ENCODE measurements at places on chromosomes 4 and X.
A peak's percentile ranks its signal among the peaks of the same experiment; 100 is the strongest.

- H3K4me3 ChIP-seq, result no peak overlapping the region
- no peak overlapping the region for H3K27ac ChIP-seq
- no peaks in the 10 kb centered on the region for H3K27me3 ChIP-seq
- no peaks in the 10 kb centered on the region for H3K4me1 ChIP-seq
Measured at GRCh38 chrX:38985375-38985774, 184.1 kb downstream of the MID1IP1 start.

DNA sequence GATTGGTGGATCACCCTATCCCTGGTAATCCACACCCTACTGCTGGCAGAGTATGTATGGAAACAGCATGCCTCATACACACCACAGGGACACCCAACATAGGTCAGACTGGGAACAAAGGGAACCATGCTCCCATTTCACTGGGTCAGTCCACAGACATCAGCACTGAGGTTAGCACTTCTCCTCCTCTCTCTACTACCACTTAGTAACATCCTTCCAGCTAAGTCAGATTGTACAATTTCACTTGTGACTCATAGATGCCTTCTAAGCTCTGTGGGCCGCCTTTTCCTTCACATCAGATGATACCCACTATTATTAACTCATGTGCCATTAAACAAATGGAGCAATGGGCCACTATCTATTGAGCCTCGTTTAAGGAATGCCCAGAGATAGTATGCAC is 15.5 kb upstream of the ZXDA start:
- H3K27me3 ChIP-seq, result no peaks in the 10 kb centered on the region
- no peaks in the 10 kb centered on the region for H3K4me1 ChIP-seq
- DNase-seq, result no peak
- H3K4me3 ChIP-seq, result no peak overlapping the region
- no peak overlapping the region for H3K27ac ChIP-seq

DNA sequence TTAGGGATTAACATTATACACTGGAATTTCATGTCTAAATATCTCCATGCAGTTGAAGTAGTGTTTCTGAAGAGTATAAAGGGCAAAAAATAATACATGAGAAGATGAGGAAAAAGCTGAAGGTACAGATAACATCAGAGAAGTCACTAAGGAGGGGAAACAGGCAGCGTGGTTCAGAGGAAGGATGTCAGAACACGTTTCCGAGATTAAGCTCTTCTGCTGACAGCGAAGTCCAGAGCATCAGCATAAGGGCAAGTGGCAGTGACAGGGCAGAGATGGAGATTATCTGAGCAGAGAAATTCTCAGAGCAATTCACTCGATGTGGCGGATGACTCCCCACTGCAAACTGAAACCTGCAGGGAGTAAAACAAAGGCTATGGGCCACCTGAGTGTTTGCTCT is 443.2 kb upstream of the FRG1 start:
- no peak for DNase-seq
- H3K36me3 ChIP-seq, result no peaks in the 10 kb centered on the region
- no peak overlapping the region for H3K4me3 ChIP-seq
- no peaks in the 10 kb centered on the region for H3K4me1 ChIP-seq
- no peaks in the 10 kb centered on the region for H3K27me3 ChIP-seq

GRCh38 chrX:133042260-133042659 is 54.6 kb downstream of the USP26 start:
- no peak overlapping the region for H3K27ac ChIP-seq
- no peak for DNase-seq
- no peaks in the 10 kb centered on the region for H3K4me1 ChIP-seq
- H3K4me3 ChIP-seq, result no peak overlapping the region
- H3K36me3 ChIP-seq, result no peaks in the 10 kb centered on the region

DNA sequence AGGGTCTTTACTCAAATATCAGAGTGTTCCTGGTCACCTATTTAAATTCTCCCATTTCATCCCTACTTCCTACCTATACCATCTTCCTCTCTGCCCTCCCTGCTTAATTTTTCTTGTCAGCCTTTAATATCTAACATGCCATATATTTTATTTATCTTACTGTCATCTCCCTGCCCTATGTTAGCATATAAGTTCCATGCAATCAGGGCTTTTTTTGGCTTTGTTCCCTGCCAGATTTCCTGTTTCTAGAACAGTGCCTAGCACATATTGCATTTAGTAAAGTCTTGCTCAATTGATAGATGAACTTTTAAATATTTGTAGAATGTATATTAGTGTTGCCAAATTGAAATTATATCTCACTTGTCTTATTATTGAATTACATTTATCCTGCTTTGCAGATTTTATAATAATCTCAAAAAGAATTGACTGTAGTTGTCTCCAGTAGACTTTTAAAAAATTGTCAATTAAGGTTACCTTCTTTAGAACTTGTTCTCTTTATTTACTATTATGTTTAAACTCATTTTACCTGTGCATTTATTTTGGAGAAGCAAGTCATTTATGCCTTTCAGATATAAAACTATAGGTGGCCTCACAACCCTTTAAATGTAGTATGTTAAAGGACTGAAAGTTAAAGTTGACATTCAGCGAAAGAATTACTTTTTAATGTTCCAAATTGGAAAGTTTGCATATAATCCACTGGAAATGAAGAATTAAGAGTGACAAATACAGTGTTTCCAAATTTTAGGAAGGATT is 108.2 kb upstream of the BMPR1B start:
- H3K36me3 ChIP-seq, result no peaks in the 10 kb centered on the region
- no peak overlapping the region for H3K4me3 ChIP-seq
- no peaks in the 10 kb centered on the region for H3K27me3 ChIP-seq
- H3K4me1 ChIP-seq, result no peaks in the 10 kb centered on the region
- DNase-seq, result no peak

- H3K4me1 ChIP-seq, result no peaks in the 10 kb centered on the region
- no peak overlapping the region for H3K27ac ChIP-seq
- no peak overlapping the region for H3K4me3 ChIP-seq
Measured at GRCh38 chr4:42709392-42710065, 52.6 kb upstream of the ATP8A1 start.

DNA sequence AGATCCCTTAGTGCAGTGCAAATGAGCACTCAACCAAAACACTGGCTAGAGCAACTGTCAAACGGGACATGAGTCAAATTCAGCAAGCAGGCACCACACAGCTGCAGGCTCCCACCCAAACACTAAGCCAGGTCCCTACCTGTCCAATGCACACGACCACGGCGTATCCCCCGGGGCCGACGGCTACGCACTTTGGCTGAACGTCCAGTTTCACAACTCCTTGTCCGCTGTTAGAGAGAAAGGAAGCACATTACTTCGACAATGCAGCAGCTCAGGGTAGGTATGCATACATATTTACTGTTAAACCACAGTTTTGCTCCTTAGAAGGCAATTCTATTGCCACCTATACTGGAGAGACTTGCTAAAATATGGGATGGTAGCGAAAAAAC is 35.4 kb downstream of the WDR1 start:
- H3K4me3 ChIP-seq, result no peak overlapping the region
- peaks cover 3% of the 10 kb centered on the region for H3K4me1 ChIP-seq
- no peaks in the 10 kb centered on the region for H3K27me3 ChIP-seq
- peaks cover 5% of the 10 kb centered on the region for H3K36me3 ChIP-seq
- peak overlapping the region; percentile 9 for H3K27ac ChIP-seq

DNA sequence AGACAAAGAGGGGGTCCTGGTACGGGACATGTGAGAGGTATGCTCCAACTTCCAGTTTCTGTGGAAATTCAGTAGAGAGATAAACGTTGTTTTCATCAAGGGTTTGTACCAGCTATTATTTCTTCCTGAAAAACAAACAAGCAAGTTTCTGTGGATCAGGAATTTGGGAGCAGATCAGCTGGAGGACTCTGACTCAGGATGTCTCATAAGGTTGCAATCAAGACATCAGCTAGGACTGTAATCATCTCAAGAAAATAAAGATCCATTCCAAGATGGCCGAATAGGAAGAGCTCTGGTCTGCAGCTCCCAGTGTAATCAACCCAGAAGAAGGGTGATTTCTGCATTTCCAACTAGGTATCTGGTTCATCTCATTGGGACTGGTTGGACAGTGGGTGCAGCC is 23.5 kb upstream of the NFKB1 start:
- H3K4me1 ChIP-seq, result no peaks in the 10 kb centered on the region
- no peak overlapping the region for H3K4me3 ChIP-seq
- no peaks in the 10 kb centered on the region for H3K27me3 ChIP-seq
- no peak overlapping the region for H3K27ac ChIP-seq
- DNase-seq, result no peak

- H3K4me3 ChIP-seq, result no peak overlapping the region
- H3K4me1 ChIP-seq, result no peaks in the 10 kb centered on the region
- H3K27me3 ChIP-seq, result peaks cover 8% of the 10 kb centered on the region
Measured at GRCh38 chrX:150856101-150856500, 42.4 kb downstream of the CD99L2 start.

DNA sequence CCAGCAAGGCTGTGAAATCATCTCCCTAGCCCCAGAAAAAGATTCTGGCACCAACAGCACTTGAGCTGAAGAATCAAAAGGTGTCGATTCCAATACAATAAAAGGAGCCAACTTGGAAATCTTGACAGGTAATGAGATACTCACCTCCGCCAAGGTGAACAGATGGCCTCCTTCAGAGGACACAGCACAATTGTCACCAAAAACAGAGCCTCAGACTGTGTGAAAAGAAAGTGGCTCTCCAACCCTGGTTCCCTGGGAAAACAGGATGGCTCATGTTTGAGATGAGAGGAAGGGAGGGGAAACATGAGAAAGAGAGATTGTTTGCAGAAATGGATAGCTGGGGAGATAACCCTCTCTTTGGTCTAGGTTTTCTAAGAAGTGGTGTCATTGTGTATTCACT is 168.9 kb downstream of the HS3ST1 start:
- no peaks in the 10 kb centered on the region for H3K36me3 ChIP-seq
- no peak overlapping the region for H3K4me3 ChIP-seq
- H3K27ac ChIP-seq, result no peak overlapping the region
- DNase-seq, result no peak
- H3K27me3 ChIP-seq, result no peaks in the 10 kb centered on the region

DNA sequence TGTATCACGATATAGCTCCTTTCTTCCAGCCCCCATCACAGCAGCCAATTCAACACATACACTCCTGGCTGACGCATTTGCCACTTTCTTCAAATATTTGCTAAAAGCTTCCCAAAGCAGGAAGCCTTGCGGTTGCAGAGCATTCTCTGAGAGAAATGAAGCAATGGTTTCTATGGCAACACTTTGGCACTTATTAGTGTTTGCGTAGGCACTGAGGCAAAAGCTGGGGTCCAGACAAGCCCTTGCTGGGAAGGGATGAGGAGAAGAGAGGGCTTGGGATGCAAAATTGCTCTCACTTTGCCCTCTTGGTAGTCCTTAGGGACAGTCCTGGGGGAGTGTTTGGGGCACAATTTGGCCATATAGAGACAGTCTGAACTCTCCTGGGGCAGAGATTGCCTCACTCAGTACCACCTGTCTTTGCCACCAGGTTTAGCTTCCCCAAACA is 55.0 kb upstream of the PAK3 start:
- no peaks in the 10 kb centered on the region for H3K27me3 ChIP-seq
- peak; percentile 17 for DNase-seq
- H3K36me3 ChIP-seq, result no peaks in the 10 kb centered on the region
- H3K27ac ChIP-seq, result no peak overlapping the region

GRCh38 chr4:101795704-101796103 is 5.2 kb downstream of the BANK1 start:
- H3K27ac ChIP-seq, result no peak overlapping the region
- H3K27me3 ChIP-seq, result no peaks in the 10 kb centered on the region
- H3K4me3 ChIP-seq, result no peak overlapping the region
- no peaks in the 10 kb centered on the region for H3K36me3 ChIP-seq
- no peak for DNase-seq

DNA sequence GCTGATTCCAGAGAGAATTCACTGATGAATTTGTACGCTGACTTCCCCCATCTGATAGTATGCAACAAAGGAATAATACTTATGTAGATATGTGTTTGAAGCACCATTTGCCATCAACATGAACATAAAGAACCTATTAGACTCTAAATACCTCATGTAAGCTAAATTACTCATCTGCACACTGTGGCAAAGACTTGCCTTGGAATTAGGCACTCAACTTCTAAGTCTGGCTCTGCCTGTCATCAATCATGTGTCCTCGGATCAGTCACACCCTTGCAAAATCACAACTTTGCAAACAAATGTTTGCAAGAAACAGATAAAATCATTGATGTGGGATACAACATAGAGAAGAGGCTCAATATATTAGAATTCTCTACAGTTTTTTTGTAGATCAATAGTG is 169.9 kb upstream of the LDB2 start:
- H3K27me3 ChIP-seq, result no peaks in the 10 kb centered on the region
- H3K4me1 ChIP-seq, result no peaks in the 10 kb centered on the region
- no peak for DNase-seq
- no peak overlapping the region for H3K27ac ChIP-seq
- no peak overlapping the region for H3K4me3 ChIP-seq

DNA sequence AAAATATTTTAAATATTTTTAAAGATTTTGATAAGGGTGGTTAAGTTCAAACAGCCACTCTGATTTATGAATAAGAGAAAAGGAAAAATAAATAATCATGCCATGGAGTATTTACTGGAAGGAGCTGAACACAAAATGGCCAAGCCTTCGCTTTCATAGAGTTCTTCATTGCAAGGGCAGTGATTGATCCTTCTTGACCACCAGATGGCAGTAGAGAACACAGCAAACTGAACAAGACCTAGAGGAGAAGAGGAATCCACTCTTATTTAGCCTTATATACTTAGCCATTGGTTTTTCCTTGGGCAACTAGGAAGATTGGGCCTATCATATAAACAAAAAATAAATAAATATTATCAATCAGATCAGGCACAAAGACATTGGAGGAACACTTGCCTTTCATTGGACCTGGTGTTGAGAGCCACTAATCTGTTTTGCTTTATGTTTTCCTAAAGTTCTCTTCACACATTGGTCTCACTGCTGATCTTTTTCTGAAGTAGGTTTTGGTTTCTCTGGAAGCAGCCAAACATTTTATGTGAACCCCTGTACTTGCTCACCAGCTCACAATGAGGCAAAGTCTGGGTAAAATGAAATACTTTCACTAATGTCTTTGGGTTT is 58.1 kb upstream of the PARM1 start:
- no peak overlapping the region for H3K4me3 ChIP-seq
- H3K4me1 ChIP-seq, result no peaks in the 10 kb centered on the region
- no peaks in the 10 kb centered on the region for H3K27me3 ChIP-seq
- no peak overlapping the region for H3K27ac ChIP-seq

DNA sequence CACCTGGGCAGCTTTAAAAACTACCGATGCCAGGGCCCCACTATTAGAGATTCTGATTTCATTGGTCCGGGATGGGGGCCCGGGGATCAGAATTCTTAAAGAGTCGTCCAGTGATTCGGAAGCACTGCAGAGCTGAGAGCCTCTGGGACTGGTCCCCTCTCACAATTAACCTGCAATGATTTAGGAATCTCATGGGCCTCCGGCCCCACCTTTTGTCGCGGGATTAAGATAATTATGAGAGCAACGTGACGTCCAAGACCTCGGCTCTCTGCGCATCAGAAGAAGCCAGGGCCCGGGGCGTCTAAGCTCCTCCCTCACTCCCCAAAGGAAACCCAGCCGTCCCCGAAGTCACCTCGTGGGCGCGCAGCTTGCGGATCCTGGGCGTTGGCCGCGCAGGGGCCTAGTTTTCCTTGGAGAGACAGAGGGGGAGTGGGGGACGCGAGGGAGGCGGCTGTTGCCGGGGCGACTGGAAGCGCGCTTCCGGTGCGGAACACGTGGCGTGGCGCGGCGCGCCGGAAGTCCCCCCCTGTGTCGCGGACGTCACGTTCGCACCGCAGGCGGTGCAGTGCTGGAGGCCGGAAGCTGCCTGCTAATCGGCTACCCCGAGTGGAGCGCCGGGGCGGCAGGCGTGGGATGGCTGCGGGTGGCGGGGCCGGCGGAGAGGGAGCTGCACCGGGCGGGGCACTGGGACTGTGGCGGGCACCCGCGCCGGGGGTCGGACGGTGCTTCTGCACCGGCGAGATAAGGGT is at the start of gene GEMIN8:
Gene GEMIN8, minus strand, starts transcription at position 468 of the 749 bp plus-strand sequence. CDS start 8,414 bp downstream, outside the sequence.
- no peaks in the 10 kb centered on the region for H3K4me1 ChIP-seq
- peak within 1 kb of the TSS; percentile 87 for H3K27ac ChIP-seq
- H3K36me3 ChIP-seq, result no peaks in the 10 kb centered on the region
- no peaks in the 10 kb centered on the region for H3K27me3 ChIP-seq
- DNase-seq, result peak; percentile 72

All from breast epithelium (tissue), 4 donors.